ENCODE measurements at places on chromosomes 7 and 10.
A peak's percentile ranks its signal among the peaks of the same experiment; 100 is the strongest.

DNA sequence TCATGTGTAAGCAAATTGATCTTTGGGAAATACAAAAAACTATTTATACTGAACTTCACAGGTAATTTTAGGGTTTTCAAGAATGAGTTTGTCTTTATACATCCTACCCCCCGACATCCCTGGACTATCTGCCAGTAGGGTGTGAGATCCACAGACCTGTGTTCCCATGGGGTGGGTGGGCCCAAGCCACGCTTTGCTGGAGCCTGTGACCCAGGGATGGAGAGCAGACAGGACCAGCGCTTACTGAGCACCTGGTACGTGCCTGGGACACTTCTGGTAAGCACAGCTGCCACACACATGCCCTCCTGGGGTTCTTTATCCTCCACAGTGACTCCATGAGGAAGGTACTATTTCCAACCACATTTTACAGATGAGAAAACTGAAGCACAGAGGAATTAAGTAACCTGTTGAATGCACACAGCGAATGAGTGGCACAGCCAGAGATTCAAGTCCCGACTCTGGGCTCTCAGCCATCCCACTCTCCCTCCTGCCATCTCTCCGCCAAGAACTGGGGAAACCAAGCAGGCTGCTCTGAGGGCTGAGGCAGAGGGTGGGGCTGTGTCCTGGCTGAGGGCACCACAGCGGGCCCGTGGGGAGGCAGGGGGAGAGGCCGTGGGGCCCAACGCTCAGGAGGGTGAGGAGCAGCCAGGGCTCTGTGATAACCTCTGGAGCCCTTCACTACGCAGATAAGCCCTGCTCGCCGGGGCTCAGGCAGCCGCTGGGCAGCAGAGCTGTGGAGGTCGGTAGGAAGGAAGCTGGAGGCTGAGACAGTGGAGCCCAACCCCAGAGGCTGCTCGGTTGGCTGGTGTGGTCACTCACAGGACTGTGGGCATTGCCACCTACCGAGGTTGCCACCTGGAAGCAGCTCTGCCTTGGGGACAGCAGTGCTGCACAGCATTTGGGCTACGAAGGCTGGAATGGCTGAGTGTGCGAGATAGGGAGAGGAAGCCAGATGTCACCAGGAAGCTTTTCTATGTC is 124.2 kb downstream of the ARHGAP22 start:
- no peak for DNase-seq

DNA sequence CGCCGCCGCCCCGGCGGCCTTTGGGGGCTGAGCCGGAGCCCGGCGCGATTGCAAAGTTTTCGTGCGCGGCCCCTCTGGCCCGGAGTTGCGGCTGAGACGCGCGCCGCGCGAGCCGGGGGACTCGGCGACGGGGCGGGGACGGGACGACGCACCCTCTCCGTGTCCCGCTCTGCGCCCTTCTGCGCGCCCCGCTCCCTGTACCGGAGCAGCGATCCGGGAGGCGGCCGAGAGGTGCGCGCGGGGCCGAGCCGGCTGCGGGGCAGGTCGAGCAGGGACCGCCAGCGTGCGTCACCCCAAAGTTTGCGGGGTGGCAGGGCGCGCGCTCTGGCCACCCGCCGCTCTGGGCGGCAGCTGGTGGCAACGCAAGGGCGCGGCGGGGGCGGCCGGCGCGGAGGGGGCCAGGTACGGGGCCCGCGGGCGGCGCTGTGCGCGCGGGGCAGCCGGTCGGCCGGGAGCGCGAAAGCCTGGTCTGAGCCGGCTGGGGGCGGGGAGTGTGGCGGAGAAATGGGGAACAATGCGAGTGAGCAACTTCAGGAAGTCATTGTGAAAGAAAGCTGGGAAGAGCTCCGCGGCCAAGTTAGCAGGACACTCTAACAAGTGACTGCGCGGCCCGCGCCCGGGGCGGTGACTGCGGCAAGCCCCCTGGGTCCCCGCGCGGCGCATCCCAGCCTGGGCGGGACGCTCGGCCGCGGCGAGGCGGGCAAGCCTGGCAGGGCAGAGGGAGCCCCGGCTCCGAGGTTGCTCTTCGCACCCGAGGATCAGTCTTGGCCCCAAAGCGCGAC is at the start of gene IKZF1:
IKZF1 (plus strand) TSS at position 588 of the 782 bp plus-strand sequence. CDS start 14,346 bp downstream, outside the sequence.
- DNase-seq: peak; percentile 71

DNA sequence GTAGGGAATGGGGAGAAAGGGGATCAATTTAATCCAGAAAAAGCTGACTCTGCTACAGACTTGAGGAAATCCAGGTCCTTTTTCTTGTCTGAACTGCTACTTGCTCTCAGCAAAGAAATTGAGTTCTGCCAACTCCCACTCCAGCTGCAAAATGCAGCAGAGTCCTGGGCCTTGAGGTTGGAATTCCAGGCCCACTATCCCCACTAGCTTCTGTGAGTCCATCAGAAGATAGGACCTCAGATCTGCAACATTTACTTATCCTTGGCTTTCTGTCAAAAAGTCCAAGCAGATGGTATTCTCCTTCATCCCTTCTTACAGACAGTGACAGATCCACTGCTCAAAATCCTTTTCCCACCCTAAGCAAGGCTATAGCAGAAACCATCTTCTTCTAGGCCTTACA is 219.2 kb downstream of the ARHGAP12 start:
- no peak for DNase-seq

- no peak for DNase-seq
These were observed 44.1 kb downstream of the LOXL4 start for GRCh38 chr10:98223874-98224273.

- DNase-seq: no peak
These were observed 1.3 kb downstream of the HELLS start for GRCh38 chr10:94546901-94547185.

GRCh38 chr7:28168393-28169158 is 12.0 kb downstream of the JAZF1 start:
- DNase-seq: no peak

GRCh38 chr10:72727130-72727529 is 35.2 kb downstream of the MCU start:
- no peak for DNase-seq

DNA sequence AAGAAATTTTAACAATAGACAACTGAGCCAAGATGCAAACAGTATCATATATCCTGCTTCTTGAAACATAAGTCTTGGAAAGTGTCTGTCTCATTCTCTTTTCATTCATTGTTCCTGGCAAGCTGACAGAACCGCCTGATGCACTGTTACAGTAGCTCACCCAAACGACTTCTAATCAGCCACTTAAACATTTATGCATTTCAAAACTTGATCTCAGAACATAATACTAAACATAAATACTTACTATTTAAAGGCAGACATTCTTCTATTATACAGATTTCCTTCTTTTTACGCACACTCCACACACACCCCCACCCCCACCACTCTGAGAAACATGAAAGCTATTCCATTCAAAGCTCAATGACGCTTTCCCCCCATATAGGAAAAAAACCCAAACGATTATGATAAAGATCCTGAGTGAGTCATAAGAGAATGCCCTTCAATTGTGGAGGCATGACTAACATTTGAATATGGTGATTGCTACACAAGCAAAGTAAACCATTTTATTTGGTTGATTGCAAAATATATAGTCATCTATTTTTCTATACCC is 30.5 kb downstream of the SHTN1 start:
- DNase-seq: no peak

DNA sequence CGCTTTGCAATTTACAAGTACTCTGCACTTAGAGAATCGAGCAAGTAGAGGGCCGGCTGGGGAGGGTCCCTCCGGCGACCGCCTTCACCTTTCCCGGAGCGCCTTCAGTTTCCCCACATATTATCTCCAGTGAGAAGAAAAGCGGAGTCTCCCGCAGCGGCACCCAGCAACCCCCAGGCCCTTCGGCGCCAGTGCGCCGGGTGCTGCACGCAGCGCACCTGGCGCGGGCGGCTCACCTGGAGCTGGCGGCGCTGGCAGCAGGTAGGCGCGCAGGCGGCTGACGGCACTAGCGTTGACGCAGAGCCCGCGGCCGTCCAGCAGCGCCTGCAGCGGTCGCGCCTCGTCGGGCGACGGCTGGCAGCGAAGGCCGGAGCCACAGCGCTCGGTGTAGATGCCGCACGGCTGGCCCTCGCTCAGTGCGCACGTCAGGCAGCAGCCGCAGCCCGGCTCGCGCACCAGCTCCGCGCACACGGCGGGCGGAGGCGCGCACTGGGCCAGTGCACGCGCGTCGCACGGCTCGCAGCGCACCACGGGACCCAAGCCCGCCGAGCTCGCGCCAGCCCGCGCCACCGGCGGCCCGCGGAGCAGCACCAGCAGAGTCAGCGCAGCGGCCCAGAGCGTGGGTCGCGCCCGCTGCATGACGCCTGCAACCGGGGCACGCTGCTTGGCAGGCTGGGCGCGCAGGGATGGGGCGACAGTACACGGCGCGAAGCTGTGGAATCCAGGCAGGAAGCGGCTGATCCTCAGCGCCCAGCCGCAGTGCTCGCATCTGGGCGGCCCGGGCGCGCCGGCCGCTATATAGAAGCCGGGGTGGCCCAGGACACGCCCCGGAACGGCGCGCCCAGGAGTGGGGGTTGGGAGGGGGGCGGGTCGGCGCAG is at the start of gene IGFBP3:
IGFBP3 (minus strand) TSS at position 771 of the 879 bp plus-strand sequence; CDS start at position 639, 132 bp downstream.
- DNase-seq: no peak

DNA sequence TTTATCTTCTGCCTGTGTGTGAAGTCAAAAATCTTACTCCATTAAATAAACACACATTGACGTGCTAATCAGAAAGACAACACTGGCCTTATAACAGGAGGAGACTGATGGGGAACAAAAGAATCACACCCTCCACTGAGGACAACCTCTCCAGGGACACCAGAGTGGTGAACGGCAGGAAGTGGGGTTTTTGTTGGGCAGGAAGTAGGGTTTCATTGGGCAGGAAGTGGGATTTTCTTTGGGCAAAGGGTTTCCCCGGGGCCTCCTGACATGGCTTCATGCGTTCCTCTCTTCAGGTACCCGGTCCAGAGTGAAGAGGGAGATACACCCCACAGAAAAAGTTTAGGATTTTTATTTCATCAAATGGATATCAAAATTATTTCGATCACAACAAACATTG is 30.6 kb downstream of the ADARB2 start:
- DNase-seq: peak; percentile 4

- DNase-seq: no peak
These were observed 97.1 kb downstream of the CREB5 start for GRCh38 chr7:28509251-28510025.

DNA sequence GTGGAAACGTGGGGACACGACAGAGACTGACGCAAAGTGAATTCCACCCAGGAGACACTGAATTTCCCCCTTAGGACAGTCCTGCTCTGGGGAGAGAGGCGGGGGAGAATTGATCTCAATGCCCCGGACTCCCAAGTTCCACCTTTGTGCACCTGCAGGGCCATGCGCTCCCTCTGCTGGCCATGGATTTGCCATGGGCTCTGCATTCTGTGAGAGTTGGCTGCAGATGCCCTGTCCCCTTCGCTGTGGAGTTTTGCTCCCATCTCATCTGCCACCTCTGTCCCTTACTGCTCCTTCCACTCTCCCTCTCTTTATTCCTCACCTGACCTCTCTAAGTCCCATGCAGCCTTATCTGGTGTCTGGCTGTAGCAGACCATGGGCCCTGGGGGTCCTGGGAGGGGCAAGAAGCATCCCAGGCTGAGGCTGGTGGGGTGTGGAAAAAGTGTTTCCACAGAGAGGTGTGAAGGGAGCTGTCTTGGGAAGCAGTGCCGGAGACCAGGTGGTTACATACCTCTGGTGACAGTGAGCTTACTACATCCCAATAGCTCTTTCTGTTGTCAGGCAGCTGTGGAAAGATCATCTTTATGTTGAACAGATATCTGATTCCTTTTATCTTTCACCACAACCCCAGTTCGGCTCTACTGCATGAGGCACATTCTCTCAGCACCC is 14.3 kb downstream of the GHRHR start:
- no peak for DNase-seq

DNA sequence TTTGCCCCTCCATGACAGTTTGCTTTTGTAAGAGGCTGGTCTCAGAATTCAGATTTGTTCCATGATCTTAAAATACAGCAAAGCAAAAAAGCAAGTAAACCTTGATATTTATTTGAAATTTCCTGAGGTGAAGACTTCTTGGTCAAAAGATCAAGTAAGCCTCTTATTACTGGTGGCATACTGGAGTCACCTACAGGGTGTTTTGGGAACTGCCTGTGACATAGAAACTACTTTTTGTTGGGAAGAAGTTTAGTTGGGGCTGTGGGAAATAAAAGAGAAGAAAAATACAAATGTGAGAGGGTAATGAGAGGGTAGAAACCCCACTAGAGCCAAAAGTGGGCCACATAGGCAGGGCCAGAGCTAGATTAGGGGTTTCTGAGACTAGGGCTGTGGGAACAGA is 217.9 kb downstream of the OTUD1 start:
- no peak for DNase-seq

DNA sequence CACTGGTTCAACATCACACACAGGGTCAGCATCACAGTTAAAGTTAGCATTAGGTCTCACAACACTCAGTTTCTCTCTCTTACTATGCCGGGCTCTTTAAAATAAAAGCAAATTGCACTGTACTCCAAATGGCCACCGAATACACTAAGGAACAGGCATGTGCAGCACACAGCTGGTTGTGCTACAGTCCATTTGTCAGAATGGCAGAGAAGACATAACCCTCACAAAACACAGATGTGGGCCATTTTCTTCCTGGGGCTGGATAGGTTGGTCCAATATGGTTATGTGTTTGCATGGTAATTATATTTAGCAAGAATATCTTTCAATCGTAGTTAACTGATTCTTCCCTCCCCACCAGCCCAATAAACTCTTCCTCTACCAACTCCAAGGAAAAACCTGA is 9.0 kb downstream of the JCAD start:
- no peak for DNase-seq

GRCh38 chr10:7704071-7705016 is 1.2 kb downstream of the ITIH2 start:
- DNase-seq: no peak

DNA sequence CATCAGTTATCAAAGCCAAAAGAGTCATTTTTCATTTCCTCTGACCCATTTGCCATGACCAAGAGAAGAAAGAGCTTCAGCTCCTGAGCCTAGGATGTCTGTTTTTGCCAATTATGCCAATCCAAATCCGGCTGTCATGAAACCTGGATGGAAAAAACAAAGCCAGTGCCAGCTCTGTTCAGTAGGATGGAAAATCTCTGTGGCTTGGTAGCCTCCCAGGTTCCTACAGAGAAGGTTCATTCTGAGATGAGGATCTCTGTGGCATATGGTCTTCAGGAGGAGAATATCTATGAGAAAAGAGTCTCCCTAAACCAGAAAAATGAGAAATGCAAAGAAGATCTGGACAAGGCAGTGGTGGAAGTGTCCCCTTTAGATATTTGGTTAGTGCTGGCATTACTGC is 475.4 kb downstream of the CNTNAP2 start:
- DNase-seq: no peak

GRCh38 chr7:36792421-36792820 is 68.1 kb upstream of the AOAH start:
- no peak for DNase-seq

DNA sequence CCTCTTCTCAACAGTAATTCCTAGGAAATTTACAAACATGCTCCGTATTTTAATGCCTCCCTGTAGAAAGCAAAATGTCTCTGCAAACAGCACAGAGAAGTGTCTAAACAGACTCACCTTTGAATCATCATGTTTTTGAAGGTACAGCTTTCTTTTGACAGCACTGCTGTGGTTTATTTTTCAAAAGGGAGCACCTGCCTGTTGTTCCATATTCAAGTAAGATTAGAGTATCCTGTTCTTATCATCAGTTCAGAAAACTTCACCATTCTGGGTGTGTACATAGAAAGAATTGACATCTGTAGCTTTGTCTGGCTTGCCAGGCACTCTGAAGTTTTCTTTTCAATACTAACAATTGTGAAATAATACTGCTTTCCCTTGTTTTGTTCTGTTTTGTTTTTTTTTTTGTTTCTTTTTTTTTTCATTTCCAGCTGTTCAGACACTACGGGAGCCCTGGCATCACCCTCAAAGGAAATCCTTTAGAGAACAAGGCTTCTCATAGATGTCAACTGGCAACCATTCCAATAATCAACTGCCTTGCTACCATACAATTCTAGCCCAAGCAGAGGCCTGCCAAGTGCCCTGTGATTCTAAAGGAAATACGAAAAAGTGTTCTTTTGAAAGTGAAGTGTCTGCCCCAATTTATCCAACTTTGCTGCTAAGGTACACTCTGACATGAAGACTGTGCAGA is 275.9 kb downstream of the PRPF18 start:
- no peak for DNase-seq

All from activated T-cell treated with anti-CD3 and anti-CD28 coated beads for 24 hours (primary cell).